ENCODE measurements at places on chromosomes 7 and 10.

DNA sequence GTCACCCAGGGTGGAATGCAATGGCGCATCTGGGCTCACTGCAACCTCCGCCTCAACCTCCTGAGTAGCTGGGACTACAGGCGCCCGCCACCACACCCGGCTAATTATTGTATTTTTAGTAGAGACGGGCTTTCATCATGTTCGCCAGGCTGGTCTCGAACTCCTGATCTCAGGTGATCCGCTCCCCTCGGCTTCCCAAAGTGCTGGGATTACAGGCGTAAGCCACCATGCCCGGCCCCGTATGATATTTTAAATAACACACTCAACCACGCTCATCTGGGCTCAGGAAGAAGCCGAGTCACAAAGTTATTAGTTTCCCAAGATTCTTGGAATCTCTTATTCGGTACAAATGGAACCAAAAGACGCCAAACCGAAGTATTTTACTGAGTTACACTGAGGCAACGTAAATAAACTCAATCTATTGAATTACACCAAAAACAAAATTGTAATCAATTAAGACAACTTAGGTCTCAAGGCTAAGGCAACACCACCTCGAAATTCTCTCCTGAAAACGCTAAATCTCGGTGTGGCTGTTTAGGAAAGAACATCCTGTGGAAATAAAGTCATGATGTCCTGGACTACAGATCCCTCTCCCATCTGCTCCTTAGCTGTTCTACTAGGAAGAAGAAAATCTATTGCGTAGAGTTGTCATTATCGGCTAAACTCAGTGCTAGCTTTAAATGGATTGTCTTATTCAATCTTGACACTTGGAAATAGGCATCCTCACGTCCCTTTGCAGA lies 910 bp downstream of the ARHGAP19 start:
- no peak for DNase-seq

DNA sequence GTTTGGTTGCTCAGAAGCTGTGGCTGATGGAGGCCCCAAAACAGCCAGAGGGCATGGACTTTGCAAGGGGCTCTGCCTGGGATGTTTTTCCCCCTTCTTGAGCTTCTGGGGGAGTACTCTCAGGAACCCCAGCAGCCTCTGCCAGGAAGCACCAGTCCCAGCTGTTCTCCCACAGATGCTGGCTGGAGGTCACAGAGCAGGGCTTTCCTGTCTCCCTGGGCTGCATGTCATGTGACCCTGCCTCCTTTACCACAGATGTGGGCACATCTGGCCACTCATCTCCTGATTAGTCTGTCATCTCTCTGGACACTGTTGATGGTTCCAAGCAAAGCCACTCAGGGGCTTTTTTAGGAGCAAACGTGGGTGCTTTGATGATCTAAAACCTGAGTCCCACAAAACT lies 136.7 kb downstream of the NEURL1 start:
- no peak for DNase-seq

DNA sequence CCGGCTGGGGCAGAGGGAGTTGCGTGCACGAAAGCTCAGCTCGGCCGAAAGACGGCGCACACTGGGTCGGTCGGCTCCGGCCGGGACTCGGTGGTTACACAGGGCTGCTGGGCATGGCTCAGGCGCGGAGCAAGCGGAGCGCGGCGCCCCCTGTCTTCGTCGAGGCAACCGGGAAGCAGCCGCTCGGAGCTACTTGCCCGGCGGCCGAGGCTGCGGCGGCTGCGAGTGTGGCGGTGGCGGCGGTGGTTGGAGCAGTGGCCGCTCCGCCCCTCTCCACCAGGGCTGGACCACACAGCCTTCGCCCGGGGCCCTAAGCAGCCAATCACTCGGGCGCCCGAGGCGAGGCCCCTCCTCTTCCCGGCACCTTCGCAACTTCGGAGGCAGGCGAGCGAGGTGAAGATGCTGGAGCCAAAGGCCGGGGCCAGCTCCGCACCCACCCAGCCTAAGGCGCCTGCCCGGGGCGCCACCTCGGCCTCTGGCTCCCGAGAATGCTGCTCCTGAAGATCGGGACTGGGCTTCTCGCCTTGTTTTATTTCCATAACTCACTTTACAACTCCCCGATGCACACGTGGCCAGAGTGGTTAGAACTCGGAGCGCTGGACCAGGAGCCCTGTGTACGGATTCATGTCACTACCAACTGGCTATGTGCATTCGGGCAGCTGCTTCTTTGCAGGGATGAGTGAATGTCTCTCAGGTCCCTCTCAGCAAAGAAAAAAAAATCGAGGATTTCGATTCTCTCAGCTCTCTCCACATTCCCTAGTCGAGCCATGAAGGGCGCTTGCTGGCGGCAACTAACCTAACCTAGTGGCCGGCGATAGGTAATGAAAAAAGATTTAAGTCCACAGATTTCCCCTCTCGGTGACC lies at the start of gene TLL2:
TLL2 (minus strand) TSS at position 229 of the 864 bp plus-strand sequence. CDS start 241 bp downstream, outside the sequence.
- peak; percentile 85 for DNase-seq

DNA sequence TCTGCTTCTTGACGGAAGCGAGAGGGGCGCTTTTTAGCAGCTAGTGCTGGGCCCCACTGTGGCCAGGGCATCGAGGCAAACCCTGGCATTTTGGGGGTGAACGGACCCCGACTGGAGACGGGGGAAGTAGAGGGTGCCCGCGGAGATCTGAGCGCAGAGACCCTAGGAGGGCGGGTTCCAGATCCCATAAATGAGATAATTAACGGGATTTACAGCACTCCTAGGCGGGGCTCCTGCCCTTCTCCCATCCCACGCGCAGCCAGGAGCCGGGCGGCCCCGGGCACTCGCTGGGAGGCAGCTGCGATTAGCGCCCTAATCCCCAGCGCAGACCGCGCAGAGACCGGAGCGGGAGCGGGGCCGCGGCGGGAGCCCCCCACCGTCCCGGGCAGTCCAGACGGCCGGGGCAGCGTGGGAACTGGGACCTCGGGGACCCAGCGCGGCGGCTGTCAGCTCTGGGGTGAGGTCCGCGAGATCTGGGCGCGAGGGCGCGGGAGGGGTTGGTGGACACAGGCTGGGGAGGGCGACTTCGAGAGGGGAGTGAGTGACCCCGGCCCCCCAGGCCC lies 735 bp downstream of the JCAD start:
- DNase-seq, result no peak

- DNase-seq, result peak; percentile 88
These were observed at the start of gene HPS1 for GRCh38 chr10:98446661-98447221. Gene HPS1, minus strand, starts transcription at chr10:98446935. Its CDS starts 3,695 bp downstream, at chr10:98443240.

DNA sequence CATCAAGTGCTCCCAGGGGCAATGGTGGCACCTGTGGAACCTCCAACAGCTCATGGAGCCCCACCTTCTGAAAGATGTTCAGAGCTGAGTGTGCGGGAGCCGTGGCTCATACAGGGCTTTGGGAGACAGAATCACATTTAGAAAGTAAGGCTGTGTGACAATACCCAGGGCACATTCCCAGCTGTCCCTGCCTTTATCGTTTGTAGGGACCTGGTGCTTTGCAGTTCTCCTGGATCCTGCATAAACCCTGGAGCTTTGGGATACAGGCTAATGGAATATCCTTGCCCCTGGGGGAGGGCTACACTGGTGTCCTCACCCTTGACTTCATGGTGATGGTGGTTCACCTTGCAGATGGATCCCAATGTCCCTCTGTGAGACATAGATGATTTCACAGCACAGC lies 134.8 kb upstream of the LAMB4 start:
- DNase-seq, result no peak

- no peak for DNase-seq
These were observed 8.3 kb downstream of the XPNPEP1 start for GRCh38 chr10:109914966-109915365.

DNA sequence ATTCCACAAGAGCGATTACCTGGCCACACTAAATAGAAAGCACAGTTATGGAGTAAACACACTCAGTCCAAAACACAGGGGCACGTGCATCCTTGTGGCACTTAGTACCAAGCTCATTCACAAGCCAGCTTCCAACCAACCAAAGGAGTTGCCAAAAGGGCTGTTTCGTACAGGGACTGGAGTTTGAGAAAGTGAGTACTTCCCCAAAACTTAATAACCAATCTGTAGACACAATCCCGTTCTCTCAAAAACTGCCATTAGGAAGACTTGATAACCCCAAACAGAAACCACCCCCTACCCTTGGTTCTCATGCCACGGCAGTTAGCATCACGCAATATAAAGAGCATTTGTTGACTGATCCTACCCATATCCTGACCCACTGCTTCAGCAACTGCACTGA lies 166.2 kb upstream of the ASAH2 start:
- no peak for DNase-seq
